GM04503 (cell line): ENCODE measurements at places on chromosomes 1 and 21.

GRCh38 chr1:86951430-86951829 is 37.0 kb downstream of the HS2ST1 start:
- DNase-seq: no peak

DNA sequence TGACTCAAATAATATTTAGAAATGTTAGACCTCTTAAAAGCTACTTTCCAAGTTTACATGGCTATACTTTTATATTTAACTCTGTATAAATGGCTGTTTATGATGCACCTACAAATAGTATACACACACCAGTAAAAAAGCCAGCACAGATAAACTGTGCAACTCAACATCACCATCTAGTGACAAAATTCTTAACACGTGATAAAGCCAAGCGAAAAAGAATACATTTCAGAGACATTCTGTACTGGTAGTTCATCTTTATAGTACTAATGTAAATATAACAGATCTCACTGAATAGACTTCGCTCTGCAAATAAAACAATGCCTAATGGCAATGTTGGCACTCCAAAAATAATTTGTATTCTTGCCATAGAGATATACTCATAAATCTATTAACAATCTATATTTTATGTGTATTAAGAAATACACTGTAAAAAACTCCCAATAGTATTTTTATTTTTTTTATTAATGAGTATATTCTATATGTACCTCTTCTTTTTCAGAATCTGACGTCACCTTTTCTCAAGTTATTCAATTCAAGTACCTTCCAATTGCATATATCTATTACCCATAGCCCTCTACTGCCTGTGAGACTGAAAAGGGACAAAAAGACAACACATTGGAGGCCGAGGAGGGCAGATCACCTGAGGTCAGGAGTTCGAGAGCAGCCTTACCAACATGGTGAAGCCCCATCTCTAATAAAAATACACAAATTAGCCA is 100.2 kb downstream of the DPYD start:
- DNase-seq: no peak

DNA sequence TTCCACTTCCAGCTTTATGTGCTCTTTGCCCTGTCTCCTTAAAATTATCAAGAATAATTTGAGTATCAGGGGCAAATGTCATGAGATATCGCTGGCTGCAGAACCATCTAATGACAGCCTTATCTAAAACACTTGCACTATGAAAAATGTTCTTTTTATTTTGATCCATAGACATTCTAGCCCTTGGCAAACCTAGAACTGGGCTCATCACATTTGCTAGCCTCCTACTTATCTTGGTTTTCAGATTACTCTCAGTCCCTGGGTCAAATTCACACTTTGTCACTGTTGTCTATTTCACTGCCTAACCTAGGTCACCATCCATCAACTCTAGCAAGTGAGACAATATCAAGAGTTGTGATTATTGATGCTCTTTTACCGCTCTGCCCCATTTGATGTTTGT is 59.9 kb upstream of the IPO9 start:
- DNase-seq: no peak

DNA sequence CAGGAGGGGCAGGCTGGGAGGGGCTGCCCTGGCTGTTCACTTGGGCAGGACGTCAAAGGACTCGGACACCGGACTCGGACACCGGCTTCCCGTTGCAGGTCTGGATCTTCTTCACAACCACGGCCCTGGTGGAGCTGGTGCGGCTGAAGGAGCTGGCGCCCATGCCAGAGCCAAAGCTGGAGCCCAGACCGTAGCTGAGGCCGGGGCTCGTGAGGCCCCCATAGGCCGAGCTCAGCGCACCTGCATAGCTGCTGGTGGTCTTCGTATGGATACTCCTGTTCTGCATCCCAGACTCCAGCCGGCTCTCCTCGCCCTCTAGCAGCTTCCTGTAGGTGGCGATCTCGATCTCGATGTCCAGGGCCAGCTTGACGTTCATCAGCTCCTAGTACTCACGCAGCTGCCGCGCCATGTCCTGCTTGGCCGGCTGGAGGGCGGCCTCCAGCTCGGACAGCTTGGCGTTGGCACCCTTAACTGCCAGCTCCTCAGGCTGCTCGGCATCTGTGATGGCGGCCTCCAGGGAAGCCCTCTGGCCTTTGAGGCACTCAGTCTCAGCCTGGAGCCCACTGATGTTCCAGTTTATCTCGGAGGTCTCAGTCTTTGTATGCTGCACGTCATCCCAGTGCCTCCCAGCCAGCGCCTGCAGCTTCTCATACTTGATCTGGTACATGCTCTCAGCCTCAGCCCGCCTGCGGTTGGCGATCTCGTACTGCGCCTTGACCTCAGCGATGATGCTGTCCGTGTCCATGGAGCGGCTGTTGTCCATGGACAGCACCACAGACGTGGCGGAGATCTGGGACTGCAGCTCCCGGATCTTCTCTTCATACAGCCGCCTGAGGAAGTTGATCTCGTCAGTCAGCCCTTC is 15.1 kb upstream of the KLF17 start:
- no peak for DNase-seq

DNA sequence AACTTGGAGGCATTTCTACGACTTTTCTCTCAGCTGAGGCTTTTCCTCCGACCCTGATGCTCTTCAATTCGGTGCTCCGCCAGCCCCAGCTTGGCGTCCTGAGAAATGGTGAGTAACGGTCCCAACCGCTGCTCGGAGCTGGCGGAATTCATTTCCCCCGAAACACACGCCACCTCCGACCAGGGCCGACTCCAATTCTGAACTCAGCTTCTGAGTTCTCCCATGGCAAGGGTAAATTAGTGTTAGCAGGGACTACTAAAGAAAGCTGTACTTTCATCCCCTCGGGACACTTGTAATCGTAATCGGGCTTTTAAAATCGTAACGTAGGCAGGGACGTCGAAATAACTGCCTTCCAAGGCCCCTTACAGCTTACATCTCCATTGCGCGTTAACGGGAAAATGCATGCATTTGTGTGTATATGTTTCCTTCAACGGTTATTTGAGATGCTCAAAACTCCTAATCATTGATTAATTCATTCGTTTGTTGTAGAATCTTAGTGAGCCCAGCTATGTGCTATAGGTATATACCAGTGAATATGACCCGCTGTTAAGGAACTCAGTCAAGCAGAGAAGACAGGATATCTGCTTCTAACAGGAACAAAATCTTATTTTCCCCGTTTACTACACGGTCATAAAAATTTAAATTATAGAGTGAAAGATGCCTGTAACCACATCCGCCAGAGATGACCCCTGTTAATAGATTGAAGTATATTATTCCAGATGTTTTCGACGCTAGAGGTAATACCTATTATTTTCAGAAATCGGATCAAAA is 472 bp downstream of the DTL start:
- DNase-seq: no peak

GRCh38 chr1:241533326-241534115 is 1.3 kb downstream of the KMO start:
- no peak for DNase-seq
